ENCODE measurements at places on chromosomes 2 and 18.

- DNase-seq: no peak
- no peaks in the 10 kb centered on the region for H3K36me3 ChIP-seq
- no peak overlapping the region for H3K27ac ChIP-seq
- no peak overlapping the region for H3K4me3 ChIP-seq
- no peaks in the 10 kb centered on the region for H3K4me1 ChIP-seq
- no peaks in the 10 kb centered on the region for H3K27me3 ChIP-seq
Measured at GRCh38 chr2:119010336-119010735, 68.3 kb downstream of the MARCO start.

GRCh38 chr18:5253910-5254309 lies 41.6 kb downstream of the ZBTB14 start:
- no peaks in the 10 kb centered on the region for H3K4me1 ChIP-seq
- no peak for DNase-seq
- no peaks in the 10 kb centered on the region for H3K27me3 ChIP-seq
- H3K27ac ChIP-seq: no peak overlapping the region
- no peaks in the 10 kb centered on the region for H3K36me3 ChIP-seq

- H3K4me3 ChIP-seq: no peak overlapping the region
- no peaks in the 10 kb centered on the region for H3K27me3 ChIP-seq
- peaks cover 2% of the 10 kb centered on the region for H3K36me3 ChIP-seq
- DNase-seq: no peak
- H3K27ac ChIP-seq: no peak overlapping the region
Measured at GRCh38 chr2:159457589-159457988, 158.8 kb downstream of the BAZ2B start.

- H3K27me3 ChIP-seq: no peaks in the 10 kb centered on the region
- no peak overlapping the region for H3K27ac ChIP-seq
- peaks cover 2% of the 10 kb centered on the region for H3K4me1 ChIP-seq
- DNase-seq: no peak
Measured at GRCh38 chr2:85827879-85828569, 60.8 kb downstream of the ST3GAL5 start.

DNA sequence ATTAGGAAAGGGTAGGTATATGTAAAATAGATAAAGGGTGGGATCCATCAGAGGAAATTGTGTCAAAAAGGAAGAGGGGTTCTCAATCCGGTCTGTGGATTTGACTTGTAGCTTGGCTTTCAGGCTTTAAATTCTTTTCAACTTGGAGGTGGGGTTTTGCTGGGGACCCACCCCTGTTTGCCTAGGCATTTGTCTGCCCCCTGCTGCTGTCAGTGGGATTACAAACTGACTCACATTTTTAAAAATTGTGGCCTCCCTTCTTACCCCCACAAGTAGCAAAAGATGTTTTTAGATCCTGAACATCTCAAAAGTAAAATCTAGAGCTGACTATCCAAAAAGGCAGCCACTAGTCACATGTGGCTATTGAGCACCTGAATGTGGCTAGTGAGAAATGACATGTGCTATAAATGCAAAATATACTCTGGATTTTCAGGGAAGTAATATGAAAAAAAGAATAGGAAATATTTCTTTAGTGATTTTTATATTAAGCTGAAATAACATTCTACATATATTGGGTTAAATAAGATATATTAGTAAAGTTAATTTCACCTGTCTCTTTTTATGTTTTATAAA lies 178.9 kb downstream of the GFPT1 start:
- no peaks in the 10 kb centered on the region for H3K27me3 ChIP-seq
- no peak for DNase-seq
- no peak overlapping the region for H3K27ac ChIP-seq
- H3K4me1 ChIP-seq: no peaks in the 10 kb centered on the region
- no peak overlapping the region for H3K4me3 ChIP-seq

- no peaks in the 10 kb centered on the region for H3K4me1 ChIP-seq
- no peak overlapping the region for H3K27ac ChIP-seq
- H3K4me3 ChIP-seq: no peak overlapping the region
- peaks cover 3% of the 10 kb centered on the region for H3K36me3 ChIP-seq
- no peak for DNase-seq
Measured at GRCh38 chr18:46891742-46892214, 25.5 kb downstream of the PIAS2 start.

GRCh38 chr2:207594264-207594663 lies 30.9 kb downstream of the METTL21A start:
- H3K27ac ChIP-seq: no peak overlapping the region
- peaks cover 15% of the 10 kb centered on the region for H3K36me3 ChIP-seq
- H3K4me3 ChIP-seq: no peak overlapping the region
- H3K4me1 ChIP-seq: no peaks in the 10 kb centered on the region

GRCh38 chr2:227287771-227288170 lies 37.3 kb upstream of the MFF start:
- no peaks in the 10 kb centered on the region for H3K4me1 ChIP-seq
- no peaks in the 10 kb centered on the region for H3K36me3 ChIP-seq
- H3K4me3 ChIP-seq: no peak overlapping the region
- no peak overlapping the region for H3K27ac ChIP-seq

- H3K4me3 ChIP-seq: no peak overlapping the region
- H3K36me3 ChIP-seq: no peaks in the 10 kb centered on the region
- H3K27ac ChIP-seq: no peak overlapping the region
- no peaks in the 10 kb centered on the region for H3K27me3 ChIP-seq
- no peaks in the 10 kb centered on the region for H3K4me1 ChIP-seq
Measured at GRCh38 chr2:214574084-214574781, 163.4 kb downstream of the VWC2L start.

DNA sequence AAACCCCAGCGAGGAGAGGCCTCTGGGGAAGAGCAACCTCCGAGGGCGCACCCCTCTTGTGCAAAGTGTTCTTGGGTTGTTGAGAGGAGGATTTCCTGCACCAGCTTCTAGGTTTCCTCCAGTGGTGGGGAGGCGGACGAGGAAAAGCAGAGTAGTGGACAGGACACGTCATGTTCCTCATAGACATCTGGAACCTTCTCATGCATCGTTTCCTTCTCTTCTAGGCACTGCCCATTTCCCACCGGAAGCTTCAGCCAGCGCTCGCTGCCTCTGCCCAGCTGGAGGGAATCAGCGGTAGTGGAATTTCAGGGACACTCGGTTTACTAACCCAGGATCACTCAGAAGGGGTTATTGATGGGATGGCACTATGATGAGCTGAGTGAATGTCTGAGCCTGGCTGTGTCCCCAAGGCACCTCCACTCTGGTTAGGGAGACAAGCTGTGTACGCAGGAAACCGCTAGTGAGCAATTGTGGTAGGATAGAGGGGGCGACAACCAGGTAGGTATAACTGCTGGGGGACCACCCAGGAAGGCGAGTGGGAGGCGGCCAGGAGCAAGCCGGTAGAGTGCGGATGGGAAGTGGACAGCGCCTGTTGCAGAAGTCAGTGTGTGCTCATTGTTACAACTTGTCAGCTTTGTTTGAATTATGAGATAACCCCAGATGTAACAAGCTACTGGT lies 960 bp upstream of the APOB start:
- no peaks in the 10 kb centered on the region for H3K36me3 ChIP-seq
- no peak overlapping the region for H3K4me3 ChIP-seq
- no peak for DNase-seq

- no peak overlapping the region for H3K27ac ChIP-seq
- H3K4me3 ChIP-seq: no peak overlapping the region
- peaks cover 4% of the 10 kb centered on the region for H3K4me1 ChIP-seq
- no peaks in the 10 kb centered on the region for H3K27me3 ChIP-seq
- H3K36me3 ChIP-seq: no peaks in the 10 kb centered on the region
Measured at GRCh38 chr2:69018678-69019095, 5.7 kb downstream of the ANTXR1 start.

DNA sequence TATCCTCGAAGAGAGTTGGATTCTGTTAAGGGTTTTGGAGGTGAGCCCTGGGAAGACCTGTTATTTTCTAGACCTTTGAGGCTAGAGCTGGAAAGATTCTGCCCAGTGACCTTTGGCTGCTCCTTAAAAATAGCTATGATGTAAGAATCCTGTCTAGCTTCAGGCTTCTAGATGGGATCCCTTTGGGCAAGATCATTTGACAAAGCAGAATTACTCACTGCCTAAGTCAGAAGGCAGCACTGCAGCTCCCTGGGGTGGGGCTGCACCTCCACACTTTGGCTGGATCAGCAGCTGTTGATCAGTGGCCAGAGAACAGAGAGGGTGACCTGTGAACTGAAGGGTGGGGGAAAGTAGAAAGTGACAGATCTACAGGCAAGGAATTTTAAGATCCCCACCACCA lies 103.8 kb downstream of the ASAP2 start:
- H3K27ac ChIP-seq: peak overlapping the region; percentile 2
- DNase-seq: peak; percentile 12
- H3K36me3 ChIP-seq: no peaks in the 10 kb centered on the region
- peaks cover 14% of the 10 kb centered on the region for H3K4me1 ChIP-seq

DNA sequence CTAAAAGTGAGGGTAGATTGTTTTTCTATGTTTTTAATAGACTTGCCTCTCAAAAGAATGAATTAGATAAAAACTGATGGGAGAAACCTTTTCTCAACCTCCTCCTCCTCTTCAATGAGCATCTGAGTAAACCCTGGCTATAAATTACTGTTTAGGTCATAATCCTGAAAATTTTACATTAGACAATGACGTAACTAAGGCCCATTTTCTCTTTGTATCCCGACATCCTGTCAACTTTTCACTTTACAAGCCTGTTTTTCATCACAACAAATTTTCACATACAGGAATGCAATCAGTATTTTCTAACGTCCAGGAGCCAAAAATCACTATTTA lies 1.3 kb downstream of the SPIRE1 start:
- no peak overlapping the region for H3K27ac ChIP-seq
- H3K4me1 ChIP-seq: peaks cover 10% of the 10 kb centered on the region
- DNase-seq: no peak
- no peaks in the 10 kb centered on the region for H3K36me3 ChIP-seq

- no peaks in the 10 kb centered on the region for H3K36me3 ChIP-seq
- H3K27ac ChIP-seq: no peak overlapping the region
- peak; percentile 93 for DNase-seq
- H3K27me3 ChIP-seq: no peaks in the 10 kb centered on the region
- H3K4me1 ChIP-seq: no peaks in the 10 kb centered on the region
- H3K4me3 ChIP-seq: no peak overlapping the region
Measured at GRCh38 chr2:15223887-15224286, 337.2 kb downstream of the NBAS start.

- no peaks in the 10 kb centered on the region for H3K4me1 ChIP-seq
- DNase-seq: no peak
- no peaks in the 10 kb centered on the region for H3K36me3 ChIP-seq
- H3K27ac ChIP-seq: no peak overlapping the region
- H3K27me3 ChIP-seq: no peaks in the 10 kb centered on the region
Measured at GRCh38 chr18:48219037-48219809, 190.0 kb downstream of the ZBTB7C start.

DNA sequence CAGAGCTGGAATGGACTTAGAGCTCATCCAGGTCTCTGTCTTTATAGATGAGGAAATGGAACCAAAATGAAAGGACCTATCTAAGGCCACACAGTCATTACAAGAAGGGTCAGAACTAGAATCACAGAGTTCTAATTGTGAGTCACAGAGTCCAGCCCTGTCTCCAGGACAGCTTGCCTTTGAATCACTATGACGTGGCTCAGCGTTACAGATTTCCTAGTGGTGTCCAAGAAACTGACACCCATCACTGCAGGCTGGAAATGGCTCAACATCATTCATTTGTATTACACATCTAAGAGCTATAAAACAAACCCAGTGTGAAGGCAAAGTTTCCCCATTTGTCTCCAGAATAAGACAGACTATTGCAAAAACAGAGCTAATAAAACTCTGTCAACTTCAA lies 164.3 kb upstream of the SIX2 start:
- peaks cover 16% of the 10 kb centered on the region for H3K4me1 ChIP-seq
- H3K27ac ChIP-seq: no peak overlapping the region
- DNase-seq: peak; percentile 11
- no peaks in the 10 kb centered on the region for H3K36me3 ChIP-seq
- H3K4me3 ChIP-seq: no peak overlapping the region

DNA sequence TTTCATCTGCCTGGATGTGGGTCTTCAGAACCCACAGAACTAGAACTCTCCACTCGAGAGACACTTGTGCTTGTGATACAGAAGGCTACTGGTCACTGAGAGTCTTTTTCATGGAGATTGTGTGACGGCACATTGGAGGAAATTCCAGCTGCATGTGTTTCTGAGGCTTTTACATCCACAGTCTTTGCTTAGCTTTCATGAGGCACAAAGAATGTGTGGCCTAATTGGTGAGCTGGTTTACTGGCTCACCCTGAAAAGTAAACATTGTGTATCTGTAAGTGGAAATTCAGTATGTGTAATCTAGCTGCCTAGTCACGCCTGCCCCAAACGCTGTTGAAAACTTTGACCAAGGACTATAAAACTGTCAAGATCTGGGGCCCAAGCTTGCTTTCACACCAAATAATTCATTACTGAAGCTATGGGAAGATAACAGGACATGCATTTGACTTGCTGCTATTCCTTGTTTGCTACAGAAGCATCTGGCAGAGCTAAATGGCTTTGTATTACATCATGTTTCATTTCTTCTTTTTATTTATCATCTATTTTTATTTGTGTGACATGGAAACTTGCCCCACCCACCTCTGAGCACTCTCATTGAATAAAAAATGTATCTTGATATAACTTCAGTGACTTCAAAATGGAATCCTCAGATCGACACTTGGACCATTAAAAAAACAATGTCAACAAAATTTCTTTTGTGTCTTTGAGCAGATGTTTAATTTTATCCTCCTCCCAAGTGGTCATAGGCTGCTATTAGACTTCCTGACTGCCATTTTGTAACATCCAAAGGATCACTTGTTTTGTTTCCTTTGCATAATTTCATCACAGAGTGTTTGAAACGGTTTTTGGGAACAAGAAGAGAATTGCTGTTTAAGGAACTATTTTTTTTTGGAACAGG lies 80.2 kb downstream of the EFEMP1 start:
- no peak for DNase-seq
- no peaks in the 10 kb centered on the region for H3K36me3 ChIP-seq
- no peak overlapping the region for H3K27ac ChIP-seq

GRCh38 chr2:44077942-44078511 lies 82.2 kb upstream of the LRPPRC start:
- H3K36me3 ChIP-seq: no peaks in the 10 kb centered on the region
- no peaks in the 10 kb centered on the region for H3K27me3 ChIP-seq
- no peak overlapping the region for H3K4me3 ChIP-seq
- H3K4me1 ChIP-seq: peaks cover 7% of the 10 kb centered on the region
- no peak overlapping the region for H3K27ac ChIP-seq

DNA sequence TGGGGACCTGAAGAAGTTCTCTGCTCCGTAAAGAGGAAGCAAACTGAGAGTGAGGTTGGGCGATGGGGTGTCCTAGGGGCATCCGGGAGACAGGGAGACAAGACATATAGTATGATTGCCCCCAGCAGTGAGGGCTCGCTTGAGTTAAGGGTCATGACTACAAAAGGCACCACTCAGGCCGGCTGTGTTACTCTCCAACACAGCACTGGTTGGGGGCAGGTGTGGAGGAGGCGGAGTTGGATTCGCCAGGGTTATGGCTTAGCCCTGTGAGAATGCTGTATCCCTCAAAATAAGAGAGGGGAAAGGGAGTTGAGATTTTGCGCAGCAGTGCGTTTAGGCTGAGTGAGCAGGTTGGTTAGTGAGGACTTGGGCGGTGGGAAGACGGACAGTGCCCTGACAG lies 12.0 kb downstream of the DYSF start:
- no peak overlapping the region for H3K4me3 ChIP-seq
- peaks cover 30% of the 10 kb centered on the region for H3K27me3 ChIP-seq
- peaks cover 4% of the 10 kb centered on the region for H3K4me1 ChIP-seq
- no peaks in the 10 kb centered on the region for H3K36me3 ChIP-seq
- no peak overlapping the region for H3K27ac ChIP-seq
- DNase-seq: no peak
